ENCODE measurements at places on chromosomes 5 and 9. TPM values are rescaled to one million over a fixed set of nuclear protein-coding genes. Genes with fewer than 3 reads are reported as not detected.

DNA sequence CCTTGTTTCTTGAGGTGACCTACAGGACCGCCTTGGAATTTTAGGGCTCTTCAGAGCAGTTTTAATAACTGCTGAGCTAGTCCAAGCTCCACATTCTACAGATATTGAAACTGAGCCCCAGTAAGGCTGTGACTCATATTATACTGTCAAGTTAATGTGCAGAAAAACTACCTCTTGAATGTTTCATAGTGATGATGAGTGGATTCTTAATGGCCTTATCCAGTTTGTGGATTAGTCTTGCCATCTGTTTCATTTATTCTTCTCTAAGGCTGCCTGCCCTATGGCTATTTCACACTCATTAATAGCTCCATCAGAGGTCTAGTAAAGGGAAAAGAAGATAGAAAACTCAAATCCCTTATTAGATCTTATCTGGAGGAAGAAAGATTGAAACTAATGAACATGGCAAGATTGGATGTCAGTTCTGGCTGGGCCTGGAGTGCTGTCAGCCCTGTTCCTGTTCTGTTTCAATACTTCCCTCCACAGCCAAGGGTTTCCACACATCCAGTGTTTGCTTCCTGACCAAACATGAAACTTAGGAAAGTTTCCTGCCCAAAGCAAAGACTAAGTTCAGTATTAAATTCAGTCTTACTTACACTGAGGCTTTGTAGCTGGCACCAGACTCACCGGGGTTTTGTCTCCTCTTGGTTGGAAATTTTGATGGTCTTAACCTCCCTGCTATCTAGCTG lies 215.6 kb upstream of the DMAC1 start:
- H3K4me1 ChIP-seq = no peaks in the 10 kb centered on the region
- H3K36me3 ChIP-seq = no peaks in the 10 kb centered on the region
- no peak for DNase-seq
- no peak overlapping the region for H3K4me3 ChIP-seq

- H3K36me3 ChIP-seq = no peaks in the 10 kb centered on the region
- no peak for DNase-seq
- no peaks in the 10 kb centered on the region for H3K4me1 ChIP-seq
- no peak overlapping the region for H3K4me3 ChIP-seq
- no peak overlapping the region for H3K27ac ChIP-seq
Observed at GRCh38 chr5:143488381-143488780, 84.9 kb upstream of the NR3C1 start.

Gene SLC45A2
- total RNA-seq = not detected

Gene ARL14EPL
- total RNA-seq = not detected

DNA sequence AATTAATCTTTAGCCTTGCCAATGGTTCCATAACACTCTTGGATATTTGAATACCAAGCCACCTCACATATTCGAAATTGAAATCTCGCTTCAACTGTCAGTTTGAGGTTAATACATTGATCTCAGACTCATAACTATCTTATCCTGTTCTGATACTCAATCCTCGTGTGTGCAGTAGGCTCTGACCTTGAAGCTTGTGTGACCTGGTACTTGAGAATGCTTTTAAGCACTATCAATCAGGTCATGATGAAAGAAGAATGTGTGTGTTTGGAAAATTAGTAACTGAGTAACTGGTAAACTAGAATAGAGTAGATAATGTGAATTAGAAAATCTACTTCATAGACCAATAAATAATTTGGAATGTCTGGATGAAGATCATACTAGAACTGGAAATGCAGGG lies 1266.7 kb downstream of the MAT2B start:
- DNase-seq = no peak
- no peak overlapping the region for H3K27ac ChIP-seq
- H3K36me3 ChIP-seq = no peaks in the 10 kb centered on the region

DNA sequence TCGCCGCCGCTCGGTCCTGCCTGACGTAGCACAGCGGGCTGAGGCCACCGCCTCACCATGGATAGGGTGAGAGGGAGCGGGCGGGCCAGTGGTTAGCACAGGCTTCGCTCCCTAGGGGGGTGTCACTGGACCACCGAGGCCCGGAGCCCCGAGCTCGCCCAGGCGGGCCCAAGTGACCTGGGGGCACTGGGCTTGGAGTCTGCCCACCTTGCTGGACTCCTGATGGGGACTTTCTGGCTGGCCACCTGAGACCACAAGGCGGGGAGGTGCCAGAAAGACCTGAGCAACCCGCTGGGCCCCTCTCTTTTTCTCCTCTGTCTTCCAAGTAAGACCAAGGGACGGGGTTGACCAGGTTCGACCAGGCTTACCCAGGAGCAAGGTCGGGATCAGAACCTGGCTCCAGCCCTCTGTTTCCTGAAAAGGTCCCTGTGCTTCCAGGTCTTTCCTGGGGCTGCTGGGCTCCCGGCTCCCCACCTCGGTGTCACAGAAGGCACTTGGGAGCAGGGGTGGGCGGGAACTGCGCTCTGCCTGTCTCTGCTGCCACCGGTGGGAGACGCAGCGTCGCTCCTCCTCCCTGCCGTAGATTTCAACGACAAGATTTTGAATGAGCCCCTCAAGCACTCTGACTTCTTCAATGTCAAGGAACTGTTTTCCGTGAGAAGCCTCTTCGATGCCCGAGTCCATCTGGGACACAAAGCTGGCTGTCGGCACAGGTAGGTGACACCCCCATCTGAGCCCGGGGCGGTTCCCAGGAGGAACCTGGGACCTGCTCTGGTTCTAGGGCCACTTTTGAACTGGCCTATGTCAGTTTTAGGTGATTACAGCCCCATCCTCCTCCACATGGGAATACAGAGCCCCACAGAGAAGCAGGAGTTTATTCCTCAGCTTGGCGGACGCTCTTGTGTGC lies 1.0 kb downstream of the MRPS2 start:
- DNase-seq = peak; percentile 60
- H3K4me3 ChIP-seq = peak overlapping the region; percentile 88
- H3K27ac ChIP-seq = peak overlapping the region; percentile 93
- peaks cover 14% of the 10 kb centered on the region for H3K36me3 ChIP-seq
- peaks cover 18% of the 10 kb centered on the region for H3K4me1 ChIP-seq

DNA sequence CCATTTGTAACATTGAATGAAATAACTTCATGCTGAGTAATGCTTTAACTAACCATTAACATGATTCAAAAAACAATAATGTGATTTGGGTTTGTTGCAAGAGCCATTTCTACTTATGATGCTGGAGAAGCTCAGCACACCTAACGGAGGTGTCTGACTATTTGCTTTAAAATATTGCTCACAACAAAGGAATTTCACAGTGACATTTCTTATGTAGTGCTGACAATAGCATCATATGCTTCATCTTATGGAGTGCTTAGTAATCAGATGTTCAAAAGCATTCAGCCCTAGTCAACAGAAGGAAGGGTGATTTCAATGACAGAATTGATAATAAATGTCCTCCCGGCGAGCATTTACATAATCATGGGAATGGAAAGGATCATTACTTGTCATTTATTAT lies 1003.3 kb upstream of the COX7C start:
- H3K4me3 ChIP-seq = no peak overlapping the region
- no peak for DNase-seq
- no peaks in the 10 kb centered on the region for H3K4me1 ChIP-seq
- H3K27ac ChIP-seq = no peak overlapping the region
- H3K27me3 ChIP-seq = no peaks in the 10 kb centered on the region

DNA sequence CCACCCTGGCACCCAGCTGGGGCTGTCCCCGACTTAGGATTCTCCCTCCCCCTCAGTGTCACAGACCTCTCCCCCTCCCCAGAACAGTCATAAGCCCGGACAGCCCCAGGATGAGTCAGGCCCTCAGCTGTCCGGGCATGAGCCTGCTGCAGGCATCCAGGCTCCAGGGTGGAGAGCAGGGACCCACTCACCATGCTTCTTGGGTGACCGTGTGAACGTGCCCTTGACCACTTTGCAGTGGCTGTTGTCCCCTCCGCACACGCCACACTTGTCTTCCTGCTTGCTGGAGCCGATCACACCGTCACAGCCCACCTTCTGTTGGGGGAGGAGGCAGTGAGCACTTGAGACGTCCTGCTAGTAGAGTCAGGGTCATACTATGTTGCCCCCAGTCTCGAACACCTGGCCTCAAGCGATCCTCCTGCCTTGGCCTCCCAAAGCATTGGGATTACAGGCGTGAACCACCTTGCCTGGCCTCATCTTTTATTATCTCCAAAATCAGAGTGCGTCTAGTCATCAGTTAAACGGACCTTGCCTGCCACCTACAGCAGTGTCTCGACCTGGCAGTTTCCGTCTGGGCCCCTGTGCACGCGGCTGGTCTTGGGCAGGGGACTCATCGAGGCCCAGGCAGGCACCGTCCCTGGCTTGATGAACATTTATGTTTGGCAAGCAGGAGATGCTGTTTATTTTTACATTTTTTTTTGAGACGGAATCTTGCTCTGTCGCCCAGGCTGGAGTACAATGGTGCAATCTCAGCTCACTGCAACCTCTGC lies 72.6 kb downstream of the ZNF354C start:
- no peak for DNase-seq
- H3K27me3 ChIP-seq = no peaks in the 10 kb centered on the region
- no peaks in the 10 kb centered on the region for H3K36me3 ChIP-seq
- no peak overlapping the region for H3K4me3 ChIP-seq
- H3K4me1 ChIP-seq = no peaks in the 10 kb centered on the region

GRCh38 chr5:110815916-110816605 lies 77.3 kb downstream of the SLC25A46 start:
- H3K36me3 ChIP-seq = no peaks in the 10 kb centered on the region
- no peaks in the 10 kb centered on the region for H3K4me1 ChIP-seq
- DNase-seq = no peak

Gene MARCHF11
- total RNA-seq = not detected

Gene SLC4A9
- total RNA-seq = 0.13 TPM

Data from activated CD8-positive, alpha-beta T cell treated with anti-CD3 and anti-CD28 coated beads, Interleukin-2, amount 10 ng/mL, durations not matched to agents 7 days and 5 days (primary cell).